ENCODE measurements at places on chromosomes 3 and 15. TPM values are rescaled to one million over a fixed set of nuclear protein-coding genes. Genes with fewer than 3 reads are reported as not detected.

TMC3 gene
- 0.03 TPM for total RNA-seq

DHFR2 gene
- total RNA-seq = 8.1 TPM

KNG1 gene
- total RNA-seq = 0.23 TPM

- H3K27me3 ChIP-seq = no peaks in the 10 kb centered on the region
- no peak overlapping the region for H3K4me3 ChIP-seq
- no peaks in the 10 kb centered on the region for H3K36me3 ChIP-seq
- peaks cover 5% of the 10 kb centered on the region for H3K4me1 ChIP-seq
Observed at GRCh38 chr3:177679568-177680471, 482.5 kb upstream of the TBL1XR1 start.

DNA sequence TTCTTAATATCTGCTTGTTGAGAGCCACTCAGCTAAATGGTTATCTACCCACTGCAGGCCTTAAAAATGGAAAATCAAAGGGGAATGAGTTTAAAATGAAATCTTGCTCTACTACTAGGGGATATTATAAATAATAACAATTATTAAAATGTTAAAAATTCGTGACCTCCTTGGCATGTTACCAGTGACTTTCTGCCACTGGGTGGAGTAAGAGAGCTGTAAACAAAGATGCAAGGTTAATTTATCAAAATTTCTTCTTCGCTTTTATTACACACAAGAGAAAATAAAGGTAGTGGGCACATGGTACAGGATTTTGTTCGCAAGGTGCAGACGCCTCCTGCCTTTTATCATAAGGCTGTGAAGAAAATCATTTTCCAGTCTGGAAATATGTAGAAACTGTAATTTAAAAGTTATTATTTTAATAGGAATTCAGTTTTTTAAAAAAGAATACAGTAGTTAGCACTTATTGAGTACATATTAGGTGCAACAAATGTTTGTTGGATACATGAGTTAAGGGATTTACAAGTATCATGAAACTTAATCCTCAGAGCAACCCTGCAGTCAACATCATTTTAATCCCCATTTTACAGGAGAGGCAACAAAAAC, 272.6 kb downstream of the SUCLG2 start:
- no peaks in the 10 kb centered on the region for H3K27me3 ChIP-seq
- H3K36me3 ChIP-seq = no peaks in the 10 kb centered on the region
- H3K4me1 ChIP-seq = peaks cover 2% of the 10 kb centered on the region
- H3K4me3 ChIP-seq = no peak overlapping the region
- H3K27ac ChIP-seq = no peak overlapping the region

All from lung (tissue), 17 donors.